ENCODE measurements at places on chromosomes 12 and 14. TPM values are rescaled to one million over a fixed set of nuclear protein-coding genes. Genes with fewer than 3 reads are reported as not detected.

GRCh38 chr12:118979763-118980406, 1.5 kb upstream of the SRRM4 start:
- no peak overlapping the region for H3K4me3 ChIP-seq
- peaks cover 36% of the 10 kb centered on the region for H3K27me3 ChIP-seq
- DNase-seq = peak; percentile 40
- H3K27ac ChIP-seq = no peak overlapping the region
- no peaks in the 10 kb centered on the region for H3K36me3 ChIP-seq

PELI2 gene
- 12.2 TPM for total RNA-seq

ITGB7 gene
- 180 TPM for total RNA-seq

DNA sequence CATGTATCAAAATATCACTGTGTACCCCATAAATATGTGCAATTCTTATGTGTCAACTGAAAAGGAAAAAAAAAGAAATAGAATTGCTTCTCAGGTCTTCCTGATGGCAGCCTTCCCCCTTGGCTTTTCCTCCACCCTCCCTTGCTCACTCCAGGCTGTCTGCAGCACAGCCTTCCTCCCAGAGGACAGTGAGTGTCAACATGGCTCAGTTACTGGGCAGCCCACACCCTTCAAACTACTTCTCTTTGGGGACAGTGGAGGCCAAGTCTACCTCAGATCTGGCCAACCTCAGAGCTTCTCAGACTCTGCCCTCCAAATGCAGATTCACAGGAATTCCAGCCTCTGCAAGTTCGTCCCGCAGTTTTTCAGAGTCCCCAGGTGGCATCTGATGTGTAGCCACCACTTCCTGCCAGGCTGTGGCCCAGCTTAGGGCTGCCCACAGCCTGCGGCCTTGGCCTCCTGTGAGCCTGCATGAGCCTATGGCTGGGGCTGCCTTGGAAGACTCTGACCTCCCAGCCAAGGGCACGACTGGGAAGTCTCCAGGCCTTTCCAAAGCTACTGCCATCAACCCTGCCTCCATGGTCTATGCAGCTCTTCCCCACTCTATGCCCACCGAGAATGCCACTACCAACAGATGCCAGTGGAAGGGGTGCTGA, 148.0 kb upstream of the PWP1 start:
- DNase-seq = no peak
- peaks cover 3% of the 10 kb centered on the region for H3K4me1 ChIP-seq
- no peaks in the 10 kb centered on the region for H3K27me3 ChIP-seq
- no peaks in the 10 kb centered on the region for H3K36me3 ChIP-seq

GRCh38 chr14:62674563-62675237, 370.6 kb downstream of the KCNH5 start:
- H3K4me1 ChIP-seq = no peaks in the 10 kb centered on the region
- H3K27me3 ChIP-seq = no peaks in the 10 kb centered on the region
- H3K36me3 ChIP-seq = no peaks in the 10 kb centered on the region
- no peak overlapping the region for H3K4me3 ChIP-seq
- DNase-seq = no peak

GRCh38 chr14:68610251-68610793, 182.5 kb downstream of the ZFP36L1 start:
- H3K27ac ChIP-seq = no peak overlapping the region
- DNase-seq = no peak
- H3K4me1 ChIP-seq = peaks cover 20% of the 10 kb centered on the region
- H3K27me3 ChIP-seq = no peaks in the 10 kb centered on the region
- no peaks in the 10 kb centered on the region for H3K36me3 ChIP-seq

DNA sequence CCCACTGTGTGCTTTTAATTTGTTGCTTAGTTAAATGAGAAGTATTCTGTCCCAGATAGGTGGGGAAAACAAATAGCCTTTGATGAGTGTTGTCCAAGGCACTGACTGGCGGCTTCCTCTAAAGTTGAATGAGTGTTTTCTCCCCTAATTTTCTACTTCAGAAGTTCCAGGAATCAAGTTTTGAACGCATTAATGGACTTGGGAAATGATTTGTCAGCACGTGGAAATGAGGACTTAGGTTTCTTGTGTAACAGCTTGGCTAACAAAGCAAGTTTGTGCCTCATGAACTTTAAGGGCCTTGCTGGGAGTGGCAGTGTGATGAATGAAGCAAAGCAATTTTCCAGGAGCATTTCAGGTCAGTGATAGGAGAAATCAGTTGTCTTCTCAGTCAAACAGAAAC, 56.9 kb downstream of the LIN52 start:
- no peak overlapping the region for H3K4me3 ChIP-seq

DNA sequence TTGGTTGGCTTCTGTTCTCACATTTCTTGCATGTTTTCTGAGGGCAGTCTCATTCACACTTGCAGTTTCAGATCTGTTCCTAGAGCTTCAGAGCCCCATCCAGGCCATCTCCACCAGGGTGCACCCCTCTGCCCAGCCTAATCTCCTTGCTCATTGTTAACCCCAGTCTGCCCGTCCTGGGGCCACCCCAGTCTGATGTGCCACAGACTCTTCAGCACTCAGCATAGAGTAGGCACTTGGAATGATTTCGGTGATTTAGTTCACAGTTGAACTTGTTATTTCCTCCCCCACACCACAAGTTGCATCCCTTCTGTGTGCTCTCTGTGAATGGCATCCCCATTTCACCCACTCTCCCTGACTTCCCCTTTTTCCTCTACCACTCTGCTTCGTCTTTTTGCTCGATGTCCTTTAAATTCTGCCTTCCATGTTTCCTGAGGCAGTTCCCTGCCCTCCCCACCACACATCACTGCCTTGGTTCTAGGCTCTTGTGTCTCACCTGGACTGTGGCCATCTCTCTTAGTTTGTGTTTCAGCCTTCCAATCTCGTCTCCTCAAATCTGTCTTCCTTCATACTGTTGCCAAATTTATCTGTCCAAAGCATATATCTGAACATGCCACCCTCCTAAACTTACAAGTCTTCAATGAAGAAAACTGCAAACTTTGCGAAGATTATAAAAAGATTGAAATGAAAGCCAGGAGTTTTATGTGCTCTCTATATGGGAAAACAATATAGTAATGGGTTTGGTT, 41.5 kb downstream of the ANO6 start:
- no peak overlapping the region for H3K4me3 ChIP-seq
- no peak overlapping the region for H3K27ac ChIP-seq
- peaks cover 9% of the 10 kb centered on the region for H3K4me1 ChIP-seq
- DNase-seq = no peak

DNA sequence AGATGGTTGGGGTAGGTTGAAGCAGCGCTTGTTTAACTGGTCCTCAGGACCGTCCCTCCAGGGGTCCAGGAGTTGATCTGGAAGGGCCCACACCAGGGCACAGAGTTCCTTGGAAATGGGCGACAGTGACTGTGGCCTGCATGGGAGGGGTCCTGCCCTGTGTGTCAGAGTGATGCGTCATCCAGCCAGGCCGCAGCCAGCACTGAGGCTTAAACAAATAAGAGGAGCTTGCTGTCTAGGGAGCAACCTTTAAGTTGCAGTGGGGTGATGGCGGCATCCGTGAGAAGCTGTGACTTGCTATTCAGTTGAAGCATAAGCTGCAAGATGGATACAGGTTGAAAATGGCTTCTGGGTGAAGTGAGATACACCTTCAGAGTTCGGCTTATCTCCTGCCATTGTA, 20.2 kb downstream of the DCAF4 start:
- no peak overlapping the region for H3K27ac ChIP-seq
- no peak for DNase-seq
- peaks cover 27% of the 10 kb centered on the region for H3K36me3 ChIP-seq
- no peaks in the 10 kb centered on the region for H3K4me1 ChIP-seq

GRCh38 chr12:18922851-18923250, 184.9 kb downstream of the CAPZA3 start:
- H3K27ac ChIP-seq = no peak overlapping the region
- DNase-seq = no peak
- H3K36me3 ChIP-seq = no peaks in the 10 kb centered on the region

- H3K27ac ChIP-seq = no peak overlapping the region
- peaks cover 2% of the 10 kb centered on the region for H3K27me3 ChIP-seq
- no peaks in the 10 kb centered on the region for H3K36me3 ChIP-seq
- no peaks in the 10 kb centered on the region for H3K4me1 ChIP-seq
- DNase-seq = no peak
Observed at GRCh38 chr14:96181186-96182056, 23.2 kb upstream of the BDKRB2 start.

GRCh38 chr12:1348606-1349005, 245.8 kb downstream of the FBXL14 start:
- H3K36me3 ChIP-seq = no peaks in the 10 kb centered on the region
- no peak for DNase-seq
- H3K4me3 ChIP-seq = no peak overlapping the region
- H3K27me3 ChIP-seq = no peaks in the 10 kb centered on the region
- H3K4me1 ChIP-seq = no peaks in the 10 kb centered on the region

GYS2 gene
- total RNA-seq = 0.22 TPM

DNA sequence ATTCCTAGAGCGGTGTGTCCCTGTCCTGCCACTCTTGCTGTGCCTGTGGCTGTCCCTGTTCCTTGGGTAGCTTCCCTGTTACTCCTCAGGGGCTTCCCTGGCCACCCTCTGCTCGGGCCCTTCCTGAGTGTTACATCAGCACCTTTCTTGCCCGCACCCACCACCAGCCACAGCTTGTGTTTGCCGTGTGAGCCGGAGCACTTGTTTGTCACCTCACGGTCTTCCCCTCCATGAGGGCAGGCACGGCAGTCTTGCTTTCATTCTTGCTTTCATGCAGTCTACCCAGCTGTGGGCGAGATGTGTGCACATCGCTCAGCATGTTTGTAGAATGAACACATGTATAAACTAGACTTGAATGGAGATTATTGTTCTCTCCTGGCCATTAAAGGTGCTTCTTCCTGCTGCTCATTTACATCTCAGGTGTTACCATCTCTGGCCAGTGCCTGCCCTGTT, 42.0 kb downstream of the TRAF3 start:
- peak overlapping the region; percentile 12 for H3K27ac ChIP-seq
- H3K27me3 ChIP-seq = no peaks in the 10 kb centered on the region
- DNase-seq = peak; percentile 17
- H3K4me1 ChIP-seq = peaks cover 54% of the 10 kb centered on the region
- no peaks in the 10 kb centered on the region for H3K36me3 ChIP-seq
- H3K4me3 ChIP-seq = peak overlapping the region; percentile 6

IL22 gene
- total RNA-seq = not detected

DNA sequence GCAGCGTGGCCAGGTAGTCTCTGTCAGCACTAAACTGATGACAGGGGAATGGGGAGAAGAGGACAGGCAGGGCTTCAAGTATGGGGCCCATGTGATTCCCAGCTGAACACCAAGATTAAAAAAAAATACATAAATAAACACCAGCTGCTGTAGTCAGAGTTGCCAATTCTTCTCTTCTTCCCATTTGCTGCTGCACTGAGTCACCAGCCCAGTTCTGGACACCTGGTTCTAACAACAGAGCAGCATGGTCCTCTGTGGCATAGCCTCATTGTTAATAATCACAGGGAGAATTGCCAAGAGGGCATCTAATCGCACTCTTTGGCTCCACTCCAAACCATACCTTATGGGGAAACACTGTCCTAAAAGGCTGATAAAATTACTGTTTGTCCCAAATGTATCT, 15.1 kb downstream of the PPM1H start:
- no peaks in the 10 kb centered on the region for H3K4me1 ChIP-seq
- no peaks in the 10 kb centered on the region for H3K36me3 ChIP-seq
- no peak for DNase-seq

NANOG gene
- not detected for total RNA-seq
